Epithelial cell of alveolus of lung (primary cell): ENCODE measurements at places on chromosomes 4 and X. TPM values are rescaled to one million over a fixed set of nuclear protein-coding genes. Genes with fewer than 3 reads are reported as not detected.

The TRAM1L1 gene
- 4.1 and 5.2 TPM in 2 replicates for total RNA-seq

The CENPC gene
- total RNA-seq, result 5.4 and 12.8 TPM in 2 replicates

The SSX5 gene
- not detected in 2 replicates for total RNA-seq

The RIBC1 gene
- 0.65 and 1.4 TPM in 2 replicates for total RNA-seq

The RHOXF2 gene
- total RNA-seq, result not detected in 2 replicates

The TMEM164 gene
- total RNA-seq, result 15.8 and 20.2 TPM in 2 replicates
